ENCODE measurements at places on chromosomes 7 and 10.

DNA sequence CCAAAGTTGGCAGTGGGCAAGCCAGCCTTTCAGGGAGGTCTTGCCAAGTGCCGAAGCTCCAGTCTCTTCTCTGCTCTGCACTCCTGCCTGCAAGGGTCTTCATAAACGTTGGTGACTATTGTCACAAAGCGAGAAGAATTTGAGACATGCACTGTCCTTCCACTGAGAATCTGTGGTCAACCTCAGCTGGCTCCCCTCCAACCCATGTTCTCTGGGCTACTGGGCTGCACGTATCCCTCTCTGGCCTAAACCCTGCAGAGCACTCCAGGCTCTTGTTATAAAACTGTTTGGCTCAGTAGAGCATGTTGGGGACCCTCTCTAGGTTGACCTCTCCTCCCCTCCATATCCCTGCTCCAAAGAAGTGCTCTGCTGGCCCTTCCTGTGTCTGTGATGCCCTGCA is 260.4 kb upstream of the NFE2L3 start:
- DNase-seq: no peak

GRCh38 chr7:46658281-46658680 is 737.2 kb upstream of the IGFBP3 start:
- no peak for DNase-seq

DNA sequence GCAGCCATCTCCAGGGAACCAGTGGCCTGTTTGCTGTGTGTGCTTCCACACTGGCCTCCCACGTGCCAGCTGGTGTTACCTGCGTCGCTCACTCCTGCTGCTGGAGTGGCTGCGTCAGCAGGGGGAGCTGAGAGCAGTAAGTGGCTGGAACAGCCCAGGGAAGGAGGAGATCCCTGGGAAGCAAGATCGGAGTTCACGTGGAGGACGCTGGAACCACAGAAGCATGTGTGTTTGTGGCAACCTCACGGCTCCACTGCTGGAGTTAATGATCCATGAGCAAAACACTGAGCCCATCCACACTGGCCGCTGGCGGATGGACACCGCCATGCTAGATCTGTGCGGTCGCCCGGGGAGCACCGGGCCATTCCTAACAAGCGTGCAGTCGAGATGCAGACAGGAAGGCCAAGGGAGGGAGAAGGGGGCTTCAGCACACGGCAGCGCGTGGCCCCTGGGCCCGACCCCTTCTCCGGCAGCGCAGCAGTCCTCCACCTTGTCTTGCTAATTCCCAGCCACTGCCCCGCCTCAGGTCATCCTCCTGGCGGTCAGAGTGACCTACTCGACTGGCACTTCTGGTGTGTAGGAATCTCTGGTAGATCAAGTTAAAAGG is 68.5 kb upstream of the EEPD1 start:
- DNase-seq: peak; percentile 29

DNA sequence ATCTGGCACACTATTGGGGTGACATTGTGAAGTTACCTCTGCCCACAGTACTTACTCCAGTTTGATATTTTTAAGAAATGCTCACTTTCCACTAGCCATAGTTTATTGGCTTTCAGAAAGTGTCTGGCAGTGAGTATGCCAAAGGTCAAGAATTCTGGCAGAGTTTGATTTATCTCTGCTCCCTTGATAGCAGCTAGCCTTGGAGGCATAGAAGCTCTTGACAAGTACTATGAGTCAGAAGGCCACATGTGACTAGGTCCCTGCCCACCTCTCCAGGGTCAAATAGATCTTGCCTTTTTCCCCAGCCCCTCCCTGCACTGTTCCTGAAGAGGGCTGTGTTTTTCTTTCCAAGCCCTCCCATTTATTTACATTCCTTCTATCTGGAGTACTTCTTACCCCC is 202.2 kb downstream of the AUTS2 start:
- no peak for DNase-seq

DNA sequence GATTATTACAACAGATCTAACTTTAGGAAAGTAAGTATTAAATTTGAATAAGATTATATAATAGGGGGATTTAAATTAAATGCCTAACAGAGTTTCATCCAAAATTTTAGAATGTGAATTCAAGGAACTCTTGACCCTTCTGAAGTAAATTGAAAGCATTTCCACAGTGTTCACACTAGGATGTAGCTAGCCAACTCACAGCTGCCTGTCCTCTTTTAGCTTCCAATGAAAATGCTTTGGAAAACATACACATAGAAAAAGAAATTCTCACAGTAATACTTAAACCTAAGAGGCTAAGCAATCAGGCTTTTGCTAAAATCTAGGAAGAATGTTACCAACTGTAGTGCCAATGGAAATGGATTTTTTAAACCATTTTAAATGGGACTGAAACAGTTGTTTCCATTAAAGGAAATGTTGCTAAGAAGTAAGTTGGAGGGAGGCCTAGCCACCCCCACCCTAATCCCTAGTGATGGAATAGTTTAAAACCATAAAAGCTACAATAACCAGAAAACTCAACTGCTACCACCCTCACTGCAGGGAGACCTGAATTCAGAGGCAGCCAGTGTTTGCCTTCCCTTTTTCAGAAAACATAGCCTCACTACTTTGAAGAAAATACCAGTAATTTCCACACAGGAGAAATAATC is 58.3 kb downstream of the REEP3 start:
- no peak for DNase-seq

DNA sequence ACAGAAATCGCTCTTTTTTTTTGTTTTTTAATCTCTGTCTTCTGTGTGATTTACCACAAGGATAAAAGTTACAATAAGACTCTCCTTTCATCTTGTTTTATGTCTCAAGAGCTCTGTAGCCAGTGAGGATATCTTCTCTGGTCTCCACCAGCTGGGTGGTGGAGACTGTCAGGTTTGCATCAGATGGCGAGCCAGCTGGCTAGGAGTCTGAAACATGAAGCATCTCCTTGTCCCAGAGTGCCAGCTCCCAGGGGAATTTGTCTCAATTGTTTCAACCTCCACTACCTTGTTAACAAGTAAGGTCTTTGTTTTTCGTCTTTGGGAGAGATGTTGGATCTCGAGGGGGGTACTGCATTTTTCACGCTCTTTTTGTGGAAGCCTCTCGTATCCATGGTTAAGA is 47.3 kb downstream of the FRMPD2 start:
- DNase-seq: no peak

DNA sequence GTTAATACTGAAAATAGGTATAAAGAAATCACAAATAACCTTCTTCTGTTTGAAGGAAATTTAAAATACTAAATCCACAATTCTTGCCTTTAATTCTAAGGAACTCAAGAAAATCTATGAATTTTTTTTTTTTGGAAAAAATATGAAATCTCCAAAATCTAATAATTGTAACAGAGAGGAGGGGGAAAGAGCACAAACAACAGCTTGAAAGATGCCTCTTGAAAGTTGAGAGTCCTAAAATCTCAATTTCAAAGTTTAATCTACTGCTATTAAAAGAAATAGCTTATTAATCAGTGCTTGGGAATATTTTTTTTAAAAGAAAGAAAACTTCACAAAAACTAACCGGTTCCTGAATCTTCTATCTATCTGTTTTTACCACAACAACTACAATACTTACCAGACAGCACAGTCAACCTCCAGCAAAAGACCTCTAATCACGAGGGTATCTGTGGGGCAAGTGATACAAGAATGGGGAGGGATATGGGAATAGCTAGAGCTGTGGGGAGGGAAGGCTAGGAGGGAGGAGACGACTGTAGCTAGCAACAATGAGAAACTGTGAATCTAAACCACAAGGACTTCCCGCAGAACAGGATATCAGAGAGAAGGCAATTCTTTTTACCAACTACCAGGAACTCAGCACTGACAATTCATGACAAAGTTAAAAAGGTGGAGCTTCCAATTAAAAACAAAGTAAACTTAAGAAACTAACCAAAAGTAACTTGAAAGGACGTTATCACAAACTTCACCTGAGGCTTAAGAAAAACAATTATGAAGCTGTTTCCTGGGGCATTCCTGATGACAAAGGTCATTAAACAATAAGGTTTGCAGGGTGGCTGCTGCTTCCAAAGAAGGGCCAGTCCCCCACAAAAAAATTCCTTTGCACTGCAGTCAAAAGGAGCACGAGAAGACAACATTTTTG is at the start of gene USP54:
USP54 (minus strand) TSS at position 462 of the 919 bp plus-strand sequence. CDS start 15,684 bp downstream, outside the sequence.
- DNase-seq: no peak

- peak; percentile 93 for DNase-seq
Measured at GRCh38 chr7:132773527-132773956, 197.3 kb upstream of the PLXNA4 start.

GRCh38 chr7:129143724-129144094 is 798 bp upstream of the TSPAN33 start:
- no peak for DNase-seq

- no peak for DNase-seq
Measured at GRCh38 chr10:103713676-103714075, 141.7 kb downstream of the SH3PXD2A start.

DNA sequence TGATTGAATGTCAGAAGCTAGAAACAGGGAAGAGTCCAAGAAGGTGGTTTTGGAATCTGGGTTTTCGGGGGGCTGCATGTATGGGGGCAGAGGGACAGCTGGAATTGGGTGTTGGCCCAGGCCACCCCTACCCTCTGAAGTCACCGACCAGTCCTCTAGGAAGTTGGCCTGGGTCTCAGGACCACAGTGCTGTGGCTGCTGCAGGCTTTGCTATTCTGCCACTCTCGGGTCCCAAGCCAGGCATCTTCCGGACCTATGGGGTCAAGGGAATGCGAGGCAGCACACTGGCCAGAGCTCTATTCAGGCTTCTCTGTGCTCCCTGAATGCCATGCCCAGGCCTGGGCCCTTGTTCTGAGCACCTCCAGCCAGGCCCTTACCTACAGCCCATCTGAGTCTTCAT is 13.2 kb downstream of the FGF8 start:
- no peak for DNase-seq

- DNase-seq: no peak
Measured at GRCh38 chr10:129057856-129058663, 409.0 kb upstream of the MGMT start.

GRCh38 chr7:79453558-79454360 is at the start of gene MAGI2:
MAGI2 (minus strand) TSS chr7:79453667; CDS start chr7:79453320, 347 bp downstream.
- DNase-seq: peak; percentile 64

Data from fibroblast of skin of left biceps (primary cell).